Activated naive CD4-positive, alpha-beta T cell treated with anti-CD3 and anti-CD28 coated beads for 36 hours (primary cell): ENCODE measurements at places on chromosomes 7 and 10.
A peak's percentile ranks its signal among the peaks of the same experiment; 100 is the strongest.

- DNase-seq = no peak
These were observed 57.5 kb downstream of the TASOR2 start for GRCh38 chr10:5742116-5742515.

- DNase-seq = no peak
These were observed 24.5 kb downstream of the ADRB1 start for GRCh38 chr10:114068054-114068707.

DNA sequence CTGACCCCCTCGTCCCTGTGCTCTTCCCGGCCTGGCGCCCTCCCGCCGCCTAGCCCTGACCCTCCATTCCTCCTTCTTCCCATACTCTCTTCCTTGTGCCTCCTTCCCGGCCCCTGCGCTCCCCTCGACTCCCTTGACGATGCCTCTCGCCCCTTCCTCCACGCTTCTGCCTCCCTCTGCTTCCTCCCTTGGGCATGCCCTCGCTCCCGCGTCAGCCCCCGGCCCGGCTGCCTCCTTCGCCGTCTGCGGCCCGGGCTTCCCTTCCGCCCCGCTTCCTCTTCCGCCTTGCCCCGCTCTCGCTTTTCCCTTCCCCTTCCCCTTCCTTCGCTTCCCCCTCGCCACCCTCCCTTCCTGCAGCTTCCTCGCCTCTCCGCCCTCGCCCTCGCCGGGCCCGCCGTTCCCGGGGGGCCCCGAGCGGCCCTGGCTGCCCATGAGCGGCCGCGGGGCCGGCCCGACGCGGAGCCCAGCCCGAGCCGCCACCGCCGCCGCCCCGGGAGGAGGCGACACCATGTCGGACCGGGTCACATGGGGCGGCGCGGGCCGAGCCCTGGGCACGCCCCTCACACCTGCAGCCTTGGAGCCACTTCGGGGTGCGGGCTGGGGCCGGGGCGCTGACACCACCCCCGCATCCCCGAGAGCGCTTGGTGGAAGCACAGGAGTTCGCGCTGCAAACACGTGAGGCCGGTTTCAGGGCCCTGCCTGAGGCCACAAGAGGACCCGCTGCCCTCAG lies at the start of gene FBXW4:
Gene FBXW4 (minus strand): TSS at position 497 of the 730 bp plus-strand sequence. CDS start 65 bp downstream, at position 432.
- DNase-seq = peak; percentile 72

DNA sequence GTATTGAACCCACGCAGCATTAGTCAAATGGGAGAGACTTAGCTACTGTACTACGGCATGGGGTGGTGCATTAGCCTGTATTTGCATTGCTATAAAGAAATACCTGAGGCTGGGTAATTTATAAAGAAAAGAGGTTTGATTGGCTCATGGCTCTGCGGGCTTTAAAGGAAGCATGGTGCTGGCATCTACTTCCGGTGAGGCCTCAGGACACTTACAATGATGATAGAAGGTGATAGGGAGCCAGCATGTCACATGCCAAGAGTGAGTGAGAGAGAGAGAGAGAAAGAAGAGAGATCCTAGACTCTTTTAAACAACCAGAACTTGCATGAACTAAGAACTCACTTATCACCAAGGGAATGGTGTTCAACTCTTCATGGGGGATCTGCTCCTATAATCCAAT lies 27.2 kb upstream of the CREB3L2 start:
- DNase-seq = no peak

- DNase-seq = no peak
These were observed 18.3 kb upstream of the RHEB start for GRCh38 chr7:151537818-151538561.

- DNase-seq = no peak
These were observed 461.9 kb upstream of the KLF6 start for GRCh38 chr10:4246881-4247358.

GRCh38 chr10:69502589-69502988 lies 51.3 kb downstream of the TSPAN15 start:
- DNase-seq = no peak

DNA sequence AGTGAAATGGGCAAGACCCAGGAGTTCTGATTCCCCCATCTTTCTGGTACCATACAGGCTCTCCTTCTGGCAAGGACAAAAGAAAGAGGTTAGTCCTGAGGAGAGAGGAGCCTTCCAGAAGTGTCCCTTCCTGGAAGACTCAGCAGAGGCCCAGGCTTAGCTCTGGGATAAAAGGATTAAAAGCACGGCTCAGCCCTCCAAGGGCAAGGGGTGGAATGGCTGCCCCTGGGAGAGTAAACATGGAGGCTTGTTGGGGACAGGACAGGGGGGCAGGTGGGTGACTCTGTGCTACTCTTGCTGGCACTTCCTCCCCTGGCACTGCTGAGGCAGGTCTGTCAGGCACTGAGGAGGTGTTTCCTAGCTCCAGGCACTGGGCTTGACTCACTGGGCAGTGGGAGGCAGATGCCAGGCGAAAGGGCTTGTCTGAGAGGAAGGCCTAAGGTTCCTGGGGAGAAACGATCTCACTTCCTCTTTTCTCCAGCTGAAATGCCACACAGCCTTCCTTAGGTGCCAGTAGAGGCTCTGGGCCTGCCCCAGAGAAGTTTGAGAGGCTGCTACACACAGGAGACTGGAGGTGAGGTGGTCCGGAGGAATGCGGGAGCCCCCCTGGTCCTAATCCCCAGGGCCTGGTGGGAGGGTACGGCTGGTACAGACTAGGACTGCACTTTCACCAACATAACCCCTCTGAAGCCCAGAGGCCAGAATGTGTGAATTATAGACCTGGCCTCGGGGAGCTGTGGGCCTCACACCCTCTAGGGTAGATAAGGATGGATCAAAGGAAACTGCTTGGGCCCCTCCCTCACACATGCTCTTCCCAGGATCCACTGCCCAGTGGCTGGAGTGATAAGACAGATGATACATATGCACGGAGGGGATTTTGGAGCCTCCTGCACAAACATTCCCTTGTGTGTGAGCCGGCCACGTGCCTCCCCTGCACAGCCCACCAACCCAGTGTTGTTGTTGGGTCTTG lies 63.2 kb upstream of the PODXL start:
- no peak for DNase-seq

GRCh38 chr10:3781468-3782145 lies 3.4 kb downstream of the KLF6 start:
- DNase-seq = no peak

DNA sequence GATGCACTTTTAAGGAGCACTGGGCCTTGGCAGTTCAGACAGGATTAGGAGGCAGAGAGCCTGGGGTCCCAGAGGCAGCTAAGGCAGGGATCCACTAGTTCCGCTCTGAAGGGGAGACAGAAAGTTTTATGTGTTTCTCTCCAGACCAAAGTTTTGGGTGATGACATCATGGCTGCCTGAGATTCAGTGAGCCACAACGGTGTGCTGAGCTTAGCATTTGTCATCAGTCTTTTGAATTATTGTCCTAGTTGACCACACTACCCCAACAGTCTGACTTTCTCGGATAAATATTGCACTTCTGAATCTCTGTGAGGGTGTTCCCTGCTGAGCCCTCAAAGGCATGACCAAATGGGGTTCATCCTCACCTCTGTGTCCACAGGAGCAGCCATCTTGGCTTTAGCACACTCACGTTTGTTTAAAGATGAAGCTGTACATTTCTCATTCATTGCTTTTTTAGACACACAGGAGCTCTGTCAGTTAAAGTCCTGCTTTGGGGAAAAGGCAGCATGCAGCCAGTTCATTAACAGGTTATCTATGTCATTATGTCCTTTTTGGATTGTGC lies 297.7 kb upstream of the LRGUK start:
- DNase-seq = no peak

- DNase-seq = no peak
These were observed 24.9 kb upstream of the NPS start for GRCh38 chr10:127524229-127524628.

GRCh38 chr10:93403152-93404047 lies 78.7 kb downstream of the MYOF start:
- DNase-seq = no peak

- DNase-seq = peak; percentile 9
These were observed 241.5 kb upstream of the PTER start for GRCh38 chr10:16195178-16195769.

DNA sequence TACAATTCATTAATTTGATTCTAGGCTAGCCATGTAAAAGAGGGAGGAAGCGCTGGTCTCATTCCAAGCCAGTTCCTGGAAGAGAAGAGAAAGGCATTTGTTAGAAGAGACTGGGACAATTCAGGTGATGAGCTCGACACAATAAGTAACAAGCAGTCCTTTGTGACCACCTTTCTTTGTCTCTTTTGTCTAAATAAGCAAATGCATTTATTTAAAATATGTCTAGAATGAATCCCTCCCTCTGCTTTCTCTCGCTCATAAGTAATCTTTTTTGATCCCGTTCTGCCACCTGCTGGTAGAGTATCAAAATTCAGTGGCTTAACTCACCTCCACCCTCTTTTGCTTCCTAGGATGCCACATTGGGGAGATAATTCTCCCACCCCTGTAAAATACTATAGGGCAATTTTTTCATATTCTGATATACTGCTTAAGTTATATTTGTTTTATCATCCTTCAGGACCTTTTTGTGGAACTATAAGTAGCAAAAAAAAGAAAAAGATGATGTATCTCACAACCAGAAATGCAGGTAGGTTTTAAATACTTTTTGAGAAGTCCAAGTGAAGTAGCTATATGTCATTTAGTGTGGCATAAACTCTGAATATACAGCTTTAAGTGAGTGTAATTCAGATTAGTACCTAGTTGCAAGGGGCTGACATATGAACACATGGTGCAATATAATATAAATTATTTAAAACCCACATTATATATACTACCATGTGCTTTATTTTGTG lies 91.5 kb downstream of the GSDME start:
- DNase-seq = peak; percentile 71

DNA sequence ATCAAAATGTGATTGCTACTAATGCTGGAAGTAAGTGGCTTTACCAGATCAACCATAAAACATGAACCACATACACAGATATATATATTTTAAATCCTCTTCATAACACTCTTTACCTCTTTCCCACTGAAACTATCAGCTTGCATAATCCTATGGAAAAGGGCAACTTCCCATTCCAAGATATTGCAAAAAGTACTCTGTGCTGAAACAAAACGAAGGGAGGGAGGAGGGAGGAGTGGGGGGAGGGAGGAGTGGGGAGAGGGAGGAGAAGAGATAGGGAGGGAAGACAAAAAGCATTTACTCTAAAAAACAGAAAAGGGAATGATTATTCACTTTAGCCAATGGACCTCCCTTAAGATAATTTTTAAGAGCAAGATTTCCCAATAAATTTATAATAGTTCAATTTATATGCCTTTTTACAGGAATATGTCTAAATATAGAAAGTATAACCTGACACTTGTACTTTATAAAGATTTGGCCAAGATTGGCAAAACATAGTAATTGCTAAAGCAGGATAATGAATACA lies 344.8 kb upstream of the NFE2L3 start:
- DNase-seq = no peak

- no peak for DNase-seq
These were observed 127.2 kb downstream of the PPP1R17 start for GRCh38 chr7:31814187-31814586.

- no peak for DNase-seq
These were observed 97.3 kb downstream of the CFAP58 start for GRCh38 chr10:104450954-104451353.

- DNase-seq = no peak
These were observed 19.3 kb upstream of the RPA3 start for GRCh38 chr7:7737674-7738073.

DNA sequence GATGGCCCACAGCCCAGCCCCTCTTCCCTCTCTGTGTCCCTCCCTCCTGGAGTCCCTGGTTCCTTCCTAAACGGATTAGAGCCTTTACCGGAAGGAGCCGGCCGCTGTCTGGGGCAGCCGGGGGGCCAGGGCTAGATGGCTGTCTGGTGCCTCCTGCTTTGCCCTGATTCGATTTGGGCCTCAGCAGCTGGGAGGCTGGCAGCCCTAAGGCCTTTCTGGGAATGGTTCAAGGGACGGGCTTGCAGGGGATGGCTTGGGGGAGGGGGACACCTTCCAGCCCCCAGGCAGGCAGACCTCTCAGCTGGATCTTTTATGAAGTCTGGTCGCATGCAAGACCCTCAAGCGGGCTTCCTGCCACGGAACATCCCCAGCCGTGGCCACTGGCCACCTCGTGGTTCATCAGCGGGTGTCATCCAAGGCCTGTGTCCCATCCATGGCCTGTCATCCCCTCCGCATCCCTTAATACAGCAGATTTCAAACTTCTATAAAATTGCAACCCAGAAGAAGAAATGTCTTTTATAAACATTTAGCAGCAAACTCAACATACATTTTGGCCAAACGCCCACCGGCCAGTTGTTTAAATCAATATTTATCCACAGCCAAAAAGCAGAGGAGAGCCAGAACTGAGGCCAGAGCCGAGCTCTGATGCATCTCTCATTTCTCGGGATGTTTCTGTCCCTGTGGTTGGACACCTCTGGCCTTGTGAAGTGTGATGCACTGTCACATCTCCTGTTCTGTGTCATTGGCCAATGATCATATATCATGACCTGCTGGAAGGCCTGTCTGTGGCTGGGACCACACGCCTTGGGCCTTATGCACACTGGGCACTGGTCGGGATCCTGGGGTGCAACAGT lies 52.0 kb downstream of the GTF2IRD1 start:
- no peak for DNase-seq

DNA sequence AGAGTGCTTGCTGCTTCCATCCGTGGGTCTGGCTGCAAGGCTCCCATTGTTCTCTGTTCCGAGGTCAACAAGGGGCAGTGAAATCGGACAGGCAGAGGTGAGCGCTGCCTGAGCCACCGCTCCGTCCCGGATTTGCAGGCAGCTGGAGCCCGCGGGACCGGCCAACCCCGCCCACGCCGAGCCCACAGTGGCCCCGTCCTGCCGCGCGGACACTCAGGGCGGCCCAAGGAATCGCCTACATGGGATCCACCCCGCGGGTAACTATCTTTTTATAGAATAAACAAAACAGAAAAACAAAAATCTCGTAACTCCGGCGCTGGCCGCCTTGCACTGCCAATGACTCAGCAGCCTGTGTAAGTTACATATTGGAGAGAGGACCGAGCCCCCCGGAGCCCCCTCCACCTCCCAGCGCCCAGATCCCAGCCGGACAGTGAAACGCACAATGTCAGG lies 1.9 kb downstream of the BNIP3 start:
- no peak for DNase-seq

DNA sequence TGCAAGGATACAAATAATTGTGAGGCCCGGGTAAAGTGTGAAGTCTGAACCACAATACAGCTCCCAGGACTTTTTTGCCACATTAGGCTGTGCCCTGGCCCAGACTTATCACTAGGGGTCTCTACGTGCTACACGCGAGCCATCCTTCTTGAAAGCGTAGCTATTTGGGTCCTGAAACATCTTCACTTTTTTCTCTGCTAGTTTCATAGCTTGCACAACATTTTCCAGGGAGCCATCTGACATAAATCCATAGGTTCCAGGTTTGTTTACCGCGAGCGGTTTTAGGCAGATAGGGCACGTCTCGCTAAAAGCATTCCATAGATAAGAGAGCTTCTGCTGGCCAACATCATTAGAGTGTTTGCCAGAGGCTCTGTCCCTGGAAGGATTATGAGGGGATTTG lies 226.5 kb downstream of the RPS24 start:
- no peak for DNase-seq

DNA sequence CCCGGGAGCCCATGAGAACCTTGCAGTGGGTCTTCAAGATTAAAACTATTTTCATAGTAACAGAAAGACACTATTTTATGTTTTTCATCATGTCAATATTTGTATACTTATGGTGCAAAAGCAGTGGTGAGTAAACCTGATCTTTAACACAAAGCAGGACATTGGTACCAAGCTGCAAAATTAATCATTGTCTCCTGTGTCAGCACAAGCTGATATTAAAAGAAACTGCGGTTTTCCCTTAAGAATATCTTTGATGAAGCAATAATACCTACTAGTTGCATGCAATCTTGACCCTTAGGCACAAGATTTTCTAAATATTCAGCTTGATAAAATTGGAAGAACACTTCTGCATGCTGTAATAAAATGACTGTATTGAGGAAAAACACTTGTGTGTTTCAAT lies 121.7 kb downstream of the MDFIC start:
- no peak for DNase-seq
